ENCODE measurements at places on chromosomes 1 and 21.

DNA sequence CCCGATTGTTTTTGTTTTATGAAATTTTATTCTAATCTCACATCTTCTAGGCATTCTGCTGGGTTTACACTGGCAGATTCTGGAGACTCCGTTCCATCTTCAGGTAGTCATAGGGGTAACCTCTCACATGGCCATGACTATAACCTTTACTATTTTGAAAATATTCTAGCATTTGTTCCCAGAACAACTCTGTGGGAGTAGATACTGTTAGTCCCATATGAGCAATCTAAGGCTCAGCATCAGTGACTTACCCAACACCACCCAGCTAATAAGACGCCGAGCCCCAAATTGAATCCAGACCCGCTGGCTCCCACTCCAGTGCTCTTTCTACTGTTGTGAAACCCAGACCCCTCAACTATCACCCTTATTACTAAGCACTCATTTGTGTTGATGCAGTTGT, 9.8 kb downstream of the ADAMTS4 start:
- no peak for DNase-seq

GRCh38 chr1:35633547-35633946, 7.8 kb downstream of the PSMB2 start:
- no peak for DNase-seq

DNA sequence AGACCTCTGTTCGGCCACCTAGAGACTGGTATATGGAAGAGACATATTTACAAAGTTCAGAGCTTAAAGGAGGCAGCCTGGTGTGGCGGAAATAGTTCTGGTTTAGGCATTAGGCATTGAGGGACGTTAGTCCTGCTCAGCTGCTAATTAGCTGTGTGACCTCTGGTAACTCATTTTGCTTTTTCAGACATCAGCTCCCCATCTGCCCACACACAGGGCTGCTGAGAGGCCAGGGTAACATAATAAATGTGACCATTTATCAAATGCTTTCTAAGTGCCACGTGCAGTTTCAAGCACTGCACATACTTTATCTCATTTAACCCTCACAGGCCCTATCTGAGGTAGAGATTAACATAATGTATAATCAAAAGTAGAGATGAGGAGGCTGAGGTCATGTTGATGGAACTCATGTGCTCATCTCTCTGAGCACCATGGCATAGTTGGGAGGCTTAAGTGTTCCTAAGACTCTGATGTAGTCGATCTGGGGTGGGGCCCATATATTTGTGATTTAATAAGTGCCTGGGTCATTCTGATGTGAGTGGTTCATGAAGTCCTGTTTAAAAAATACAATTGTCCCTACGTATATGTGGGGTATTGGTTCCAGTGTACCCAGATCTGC, 267.2 kb upstream of the PLXNA2 start:
- DNase-seq: no peak

DNA sequence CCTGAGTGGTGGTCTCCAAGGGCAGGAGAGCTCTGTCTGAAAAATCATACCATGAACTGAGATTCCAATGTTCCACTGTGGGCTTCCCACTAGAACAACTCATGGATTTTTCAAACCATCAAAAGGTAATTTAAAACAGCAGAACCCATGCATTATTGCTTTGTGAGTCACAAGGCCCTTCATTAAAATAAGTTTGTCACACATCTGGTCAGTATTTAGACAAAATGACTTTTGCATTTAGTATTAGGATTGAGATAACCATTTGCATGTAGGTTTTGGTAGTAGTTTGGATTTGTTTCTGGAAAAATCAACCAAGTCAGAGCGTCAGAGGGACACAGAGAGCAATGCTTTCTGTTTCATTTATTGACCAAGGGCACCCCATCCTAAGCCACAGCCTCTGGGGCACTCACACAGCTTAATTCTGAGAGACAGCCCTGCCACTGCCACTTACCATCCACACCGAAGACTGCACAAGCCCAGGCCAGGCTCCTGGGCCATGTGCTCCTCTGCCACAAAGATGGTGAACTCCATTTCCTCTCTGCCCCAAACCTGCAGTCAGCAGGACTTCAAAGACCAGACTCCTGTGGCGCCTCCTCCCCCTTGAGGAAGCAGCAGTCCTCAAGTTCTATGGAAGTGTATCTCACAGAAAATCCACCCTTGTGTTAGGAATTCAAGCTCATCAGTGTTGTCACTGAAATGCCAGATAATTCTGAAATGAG, 132.6 kb upstream of the DUSP10 start:
- no peak for DNase-seq

DNA sequence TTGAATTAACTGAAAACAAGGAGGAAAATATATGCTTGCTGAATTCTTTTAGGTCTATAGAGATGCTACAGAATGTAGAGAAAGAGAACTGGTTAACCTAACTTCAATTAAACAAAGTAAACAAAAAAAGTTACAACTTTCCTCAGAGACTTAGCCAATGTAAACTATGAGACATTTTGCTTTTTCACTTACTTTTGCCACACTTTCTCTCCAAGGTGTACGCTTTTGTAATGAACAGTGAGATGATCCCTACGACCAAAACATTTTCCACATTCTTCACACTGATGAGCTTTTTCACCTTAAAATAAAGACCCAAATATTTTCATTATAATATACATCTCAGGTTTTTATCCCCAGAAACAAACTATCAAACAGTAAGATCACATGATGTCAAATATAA, 28.3 kb upstream of the ASPM start:
- DNase-seq: no peak

GRCh38 chr1:233518344-233518743, 95.6 kb upstream of the KCNK1 start:
- DNase-seq: peak; percentile 20

DNA sequence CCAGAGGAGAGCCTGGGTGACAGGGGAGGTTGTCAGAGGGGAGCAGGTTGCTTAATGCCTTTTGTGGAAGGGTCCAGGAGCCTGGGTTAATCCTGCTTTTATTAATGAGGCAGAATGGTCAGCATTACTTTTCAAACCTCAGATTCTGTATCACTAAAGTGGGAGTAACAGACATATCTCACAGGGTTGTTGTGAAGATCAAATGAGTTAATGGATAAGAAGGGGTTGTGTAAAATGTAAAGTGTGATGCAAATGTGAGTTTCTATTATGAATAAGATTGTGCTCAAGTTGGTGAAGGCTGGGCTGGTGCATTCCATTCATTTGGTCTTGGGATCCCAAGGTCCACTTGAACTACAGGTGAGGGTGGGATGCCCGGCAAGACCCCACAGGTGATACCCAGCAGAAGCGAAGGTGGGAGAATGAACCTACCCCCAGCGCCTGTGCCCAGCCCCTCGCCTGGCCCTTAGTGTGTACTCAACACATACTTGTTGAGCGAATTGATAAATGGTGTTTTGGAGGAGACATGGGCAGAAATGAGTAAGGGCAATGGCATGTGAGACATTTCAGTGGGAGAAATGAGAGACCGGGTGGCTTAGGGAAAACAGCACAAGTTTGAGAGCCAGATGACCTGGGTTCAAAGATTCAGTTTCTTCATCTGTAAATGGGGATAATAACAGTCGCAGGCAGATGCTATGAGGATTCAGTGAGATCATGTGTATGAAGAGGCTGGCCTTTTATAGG, 6.2 kb downstream of the SLC26A9 start:
- no peak for DNase-seq

DNA sequence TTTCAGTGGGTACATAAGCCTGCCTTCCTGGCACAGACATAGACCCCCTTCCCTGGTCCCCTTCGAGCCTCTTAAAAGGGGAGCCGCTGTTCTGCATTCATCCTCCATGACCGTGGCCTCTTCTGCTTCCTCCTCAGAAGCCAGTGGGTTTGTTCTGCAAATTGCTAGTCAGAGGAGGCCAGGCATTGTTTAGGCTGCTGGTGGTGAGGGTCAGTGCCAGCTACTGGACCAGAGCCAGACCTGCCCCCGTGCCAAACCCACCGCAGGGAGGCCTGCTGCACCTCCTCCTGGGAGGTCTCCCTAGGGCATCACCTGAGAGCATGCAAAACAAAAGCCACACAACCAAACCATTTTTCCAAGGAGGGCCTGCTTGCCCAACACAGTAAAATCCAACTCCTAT, 178.4 kb downstream of the MIS18A start:
- no peak for DNase-seq
